ENCODE measurements at places on chromosomes 11 and 22.

- no peak for DNase-seq
These were observed 369.7 kb downstream of the INSC start for GRCh38 chr11:15484398-15484797.

DNA sequence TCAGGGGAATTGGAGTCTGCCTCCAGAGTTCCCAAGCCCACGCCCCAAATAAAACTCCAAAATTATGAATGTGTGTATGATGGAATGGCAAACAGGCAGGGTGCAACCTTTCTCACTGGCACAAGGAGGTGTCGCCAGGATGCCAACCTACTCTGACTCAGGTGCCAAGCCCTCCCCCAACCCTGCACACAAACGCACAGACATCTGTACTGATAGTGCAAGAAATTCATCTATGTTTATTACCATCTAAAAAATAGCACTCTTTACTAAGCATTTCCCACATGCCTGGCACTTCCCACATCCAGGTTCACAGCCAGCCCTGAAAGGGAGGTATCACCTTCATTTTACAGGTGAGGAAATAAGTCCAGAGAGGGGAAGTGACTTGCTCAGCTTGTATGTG lies 1.2 kb downstream of the PLA2G3 start:
- DNase-seq: no peak

DNA sequence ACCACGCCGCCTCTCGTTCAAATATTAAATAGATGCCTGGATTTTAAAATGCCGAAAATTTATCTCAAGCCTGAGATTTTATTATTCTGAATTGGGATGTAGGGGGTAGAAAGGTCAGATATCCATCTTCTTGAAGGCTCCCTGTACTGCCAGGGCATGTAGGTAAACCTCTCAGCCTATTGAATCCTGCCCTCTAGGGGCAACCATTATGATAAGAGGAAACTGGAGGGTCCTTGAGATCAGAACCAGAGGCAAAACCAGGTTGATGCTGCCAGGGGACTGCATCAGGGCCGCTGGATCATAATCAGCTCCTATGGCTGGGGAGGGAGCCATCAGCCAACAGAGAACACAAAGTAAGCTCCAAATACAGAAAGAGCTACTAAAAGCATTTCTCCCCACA lies 92.4 kb downstream of the KCNC1 start:
- no peak for DNase-seq

- no peak for DNase-seq
These were observed 102.1 kb downstream of the GRAMD1B start for GRCh38 chr11:123532131-123532530.

- no peak for DNase-seq
These were observed 41.9 kb downstream of the CERK start for GRCh38 chr22:46696229-46696518.

DNA sequence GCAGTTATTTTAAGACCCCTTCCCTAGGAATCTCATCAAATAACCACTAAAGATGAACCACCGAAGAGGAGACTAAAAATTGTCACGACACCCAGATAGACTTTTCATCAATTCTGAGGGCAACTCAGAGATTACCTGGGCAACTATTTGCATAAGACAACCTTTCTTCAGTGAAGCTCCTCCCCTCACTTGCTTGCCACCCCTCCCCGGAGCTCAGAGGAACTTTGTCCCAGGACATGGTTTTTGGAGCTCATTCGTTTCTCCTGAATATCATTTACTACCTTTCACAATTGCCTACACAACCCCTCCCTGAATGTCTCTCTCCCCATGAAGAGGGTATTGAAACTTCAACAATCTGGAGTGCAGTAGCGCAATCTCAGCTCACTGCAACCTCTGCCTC lies 3.9 kb downstream of the AGBL2 start:
- no peak for DNase-seq

GRCh38 chr11:21059879-21060278 lies 390.5 kb downstream of the NELL1 start:
- DNase-seq: no peak

DNA sequence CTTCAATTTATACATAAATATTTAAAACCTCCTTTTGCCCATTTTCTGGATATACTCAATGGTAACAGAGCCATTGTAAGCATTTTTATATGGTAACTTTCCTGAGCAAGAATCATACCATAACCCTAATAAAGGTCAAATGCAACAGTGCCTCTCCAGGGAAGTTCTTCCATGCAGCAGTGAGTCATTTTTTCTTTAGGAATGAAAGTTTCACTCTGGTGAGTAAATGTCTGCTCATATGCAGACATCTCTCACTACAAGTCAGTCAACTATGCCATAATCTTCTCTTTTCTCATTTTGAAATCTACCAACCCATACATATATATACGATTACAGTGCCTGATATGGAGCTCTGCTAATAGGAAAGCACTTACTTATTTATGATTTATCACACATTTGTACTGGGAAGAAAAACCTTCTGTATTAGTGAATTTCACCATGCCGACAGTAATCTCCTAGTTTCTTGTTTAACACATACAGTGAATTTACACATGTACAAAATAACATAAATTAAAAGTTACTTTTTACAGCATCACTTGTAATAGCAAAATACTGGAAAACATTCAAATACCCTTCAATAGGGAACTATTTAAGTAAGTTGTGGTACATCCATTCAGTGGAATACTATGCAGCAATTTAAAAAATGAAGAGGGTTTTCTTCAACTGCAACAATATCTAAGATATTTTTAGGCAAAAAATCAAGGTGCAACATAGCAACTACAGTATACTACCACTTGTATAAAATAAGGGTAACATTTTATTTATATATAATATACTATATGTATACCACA lies 16.0 kb downstream of the STK33 start:
- DNase-seq: no peak

DNA sequence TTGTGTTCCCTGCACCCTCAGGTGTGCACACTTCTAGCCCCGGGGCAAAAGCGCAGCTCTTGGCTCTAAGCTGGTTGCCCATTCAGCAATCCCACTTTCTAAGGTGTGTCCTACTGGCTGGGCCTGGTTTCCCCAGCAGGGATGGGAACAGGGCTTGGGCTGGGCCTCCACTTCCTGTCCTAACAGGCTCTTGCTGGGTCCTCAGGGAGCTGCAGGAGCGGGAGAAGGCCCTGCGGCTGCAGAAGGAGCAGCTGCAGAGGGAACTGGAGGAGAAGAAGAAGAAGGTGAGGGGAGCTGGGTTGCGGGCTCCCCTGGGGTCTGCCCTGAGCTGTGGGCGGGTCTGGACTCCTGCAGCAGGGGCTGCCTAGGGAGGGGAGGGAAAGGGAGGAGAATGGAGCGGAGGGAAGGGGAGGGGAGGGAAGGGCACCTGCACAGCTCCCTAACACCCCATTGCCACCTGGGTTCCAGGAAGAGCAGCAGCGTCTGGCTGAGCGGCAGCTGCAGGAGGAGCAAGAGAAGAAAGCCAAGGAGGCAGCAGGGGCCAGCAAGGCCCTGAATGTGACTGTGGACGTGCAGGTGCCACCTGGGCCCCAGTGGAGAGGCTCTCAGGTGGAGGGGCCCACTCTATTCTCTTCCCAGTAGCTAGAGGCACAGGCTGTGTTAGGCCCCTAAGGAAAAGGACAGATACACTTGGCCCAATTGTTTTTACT lies 24.6 kb downstream of the INCENP start:
- no peak for DNase-seq

GRCh38 chr11:67270256-67271204 lies 4.3 kb downstream of the GRK2 start:
- peak; percentile 45 for DNase-seq

GRCh38 chr22:35561796-35562526 lies 21.3 kb downstream of the RASD2 start:
- no peak for DNase-seq

DNA sequence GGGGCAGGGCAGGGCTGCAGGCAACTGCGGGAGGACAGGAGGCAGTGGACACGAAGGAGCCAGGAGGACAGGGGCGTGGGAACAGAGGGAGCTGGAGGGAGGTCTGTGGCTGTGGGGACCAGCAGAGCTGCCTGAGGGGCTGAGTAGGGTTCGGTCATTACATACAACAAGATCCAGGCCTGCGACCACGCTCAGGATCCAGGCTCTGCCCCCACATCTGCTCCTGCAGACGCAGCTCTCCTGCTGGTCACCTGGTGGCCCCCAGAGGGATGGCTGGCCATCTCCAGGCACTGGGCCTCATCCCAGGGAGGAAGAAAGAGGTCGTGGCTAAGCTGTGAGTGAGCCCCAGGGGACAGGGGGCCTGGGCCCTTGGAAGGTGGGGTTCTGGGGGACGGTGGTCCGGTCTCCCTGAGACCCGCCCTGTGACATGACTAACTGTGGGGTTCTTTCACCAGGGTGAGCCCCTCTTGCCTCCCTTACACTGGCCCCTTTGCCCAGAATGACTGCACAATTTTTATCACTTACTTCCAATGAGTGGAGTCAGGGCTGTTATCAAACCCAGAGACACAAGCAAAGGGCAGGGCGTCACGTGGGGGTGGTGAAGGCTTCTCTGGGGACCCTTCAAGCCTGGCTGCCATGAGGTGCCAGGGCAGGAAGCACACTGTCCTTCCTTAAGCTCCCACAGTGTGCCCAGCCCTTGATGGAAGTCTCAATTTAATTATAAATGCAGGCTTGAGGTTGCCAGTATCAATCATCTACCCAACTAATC lies 6.7 kb upstream of the APOBEC3A start:
- DNase-seq: no peak

- no peak for DNase-seq
These were observed 318.1 kb upstream of the PITPNB start for GRCh38 chr22:28237112-28237511.

- no peak for DNase-seq
These were observed 231.8 kb downstream of the ETS1 start for GRCh38 chr11:128355558-128355957.

DNA sequence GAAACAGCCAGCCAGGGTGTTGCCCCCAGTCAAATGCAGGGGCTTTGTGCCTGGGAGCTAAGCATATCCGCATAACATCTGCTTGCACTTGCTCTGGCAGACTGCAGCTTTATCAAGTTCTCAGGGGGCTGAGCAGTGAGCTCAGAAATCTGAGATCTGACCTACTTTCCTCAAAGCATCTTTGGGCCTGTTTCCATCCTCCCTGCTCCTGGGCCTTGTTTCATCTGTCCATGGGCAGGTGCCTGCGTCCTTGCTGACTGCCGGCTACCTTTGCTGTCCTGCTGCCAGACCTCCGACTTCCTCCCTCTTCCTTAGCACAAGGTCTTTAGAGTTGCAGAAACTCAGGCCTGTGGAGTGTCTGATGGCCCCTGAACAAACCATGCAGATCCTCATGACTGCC lies 131.2 kb upstream of the B3GAT1 start:
- DNase-seq: no peak

- DNase-seq: no peak
These were observed 683.4 kb downstream of the TBC1D22A start for GRCh38 chr22:47445716-47446290.

- no peak for DNase-seq
These were observed 593.7 kb upstream of the LUZP2 start for GRCh38 chr11:23903044-23903704.
